Epithelial cell of proximal tubule (primary cell): ENCODE measurements at places on chromosomes 3 and 15. TPM values are rescaled to one million over a fixed set of nuclear protein-coding genes. Genes with fewer than 3 reads are reported as not detected.

Gene ZPLD1
- 0.07 and 0.69 TPM in 2 replicates for total RNA-seq

GRCh38 chr3:46699676-46700523 is 1.3 kb upstream of the TMIE start:
- no peak for DNase-seq

- DNase-seq, result no peak
These were observed 13.5 kb downstream of the MRPS11 start for GRCh38 chr15:88480981-88481380.

Gene CCK
- 0.63 TPM in 1 of 2 replicates, not detected in the other for total RNA-seq

Gene BRK1
- total RNA-seq, result 97.2 and 176 TPM in 2 replicates

- DNase-seq, result no peak
These were observed 59.9 kb downstream of the CD47 start for GRCh38 chr3:108030960-108031359.

Gene KBTBD13
- not detected in 2 replicates for total RNA-seq

DNA sequence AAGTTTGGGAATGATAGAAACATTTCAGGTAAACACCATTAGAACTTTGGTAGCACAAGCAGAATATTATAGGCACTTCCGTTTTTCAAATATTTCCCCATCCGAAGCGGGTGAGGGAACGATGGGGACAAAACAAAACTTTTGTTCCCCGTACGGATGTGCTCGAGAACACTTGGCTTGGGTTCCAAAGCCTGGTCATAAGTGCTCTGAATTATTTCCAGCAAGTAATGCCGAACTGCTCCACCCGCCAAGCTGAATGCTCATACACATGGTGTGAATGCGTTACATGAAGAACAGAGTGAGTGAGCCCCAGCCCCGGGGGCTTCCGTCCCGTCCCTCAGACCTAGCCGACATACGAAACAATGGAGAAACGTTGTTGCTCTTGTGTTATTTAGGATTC is 438.2 kb upstream of the ARRDC4 start:
- DNase-seq, result no peak

GRCh38 chr3:39098473-39099000 is 8.9 kb downstream of the GORASP1 start:
- DNase-seq, result no peak

DNA sequence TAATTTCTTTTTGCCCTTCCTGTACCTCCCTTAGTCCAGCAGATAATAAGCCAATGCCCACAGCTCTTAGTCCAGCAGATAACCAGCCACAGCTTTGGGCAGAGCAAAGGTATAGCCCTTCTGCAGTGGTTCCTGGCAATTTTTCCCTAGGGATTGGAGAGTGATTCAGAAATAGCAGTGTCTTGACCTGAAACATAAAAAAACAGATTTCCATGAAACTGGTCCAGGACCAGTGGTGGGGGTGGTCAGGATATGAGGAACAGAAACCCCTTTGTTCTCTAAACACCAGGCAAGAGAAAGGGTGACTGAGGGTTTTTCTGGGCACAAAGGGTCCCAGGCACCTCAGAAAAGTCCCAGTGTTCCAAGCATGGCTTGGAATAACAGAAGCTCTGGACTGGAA is 103.4 kb downstream of the ARRDC4 start:
- DNase-seq, result no peak

DNA sequence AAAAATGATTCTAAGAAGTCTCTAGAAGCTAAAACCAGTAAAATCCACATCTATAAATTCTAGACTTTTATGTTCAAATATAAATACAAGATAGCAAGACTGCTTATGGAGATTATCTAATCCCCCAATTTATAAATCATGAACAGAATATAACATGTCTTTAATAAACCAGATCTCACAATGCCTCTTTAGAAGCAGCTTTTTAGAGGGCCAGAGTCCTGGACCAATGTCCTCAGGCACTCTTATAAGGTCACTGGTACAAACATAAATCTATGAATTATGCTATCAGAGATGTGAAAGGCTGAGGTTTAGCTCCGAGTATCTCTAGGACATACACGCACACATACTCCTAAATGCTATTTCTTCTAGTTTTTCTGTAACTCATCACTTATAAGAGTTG is 78.3 kb downstream of the ADAM10 start:
- no peak for DNase-seq

Gene PIF1
- 23.3 and 27.6 TPM in 2 replicates for total RNA-seq

- no peak for DNase-seq
These were observed 264.3 kb downstream of the PLCL2 start for GRCh38 chr3:17149076-17149475.

GRCh38 chr15:88651136-88651732 is 12.4 kb downstream of the ISG20 start:
- DNase-seq, result no peak

DNA sequence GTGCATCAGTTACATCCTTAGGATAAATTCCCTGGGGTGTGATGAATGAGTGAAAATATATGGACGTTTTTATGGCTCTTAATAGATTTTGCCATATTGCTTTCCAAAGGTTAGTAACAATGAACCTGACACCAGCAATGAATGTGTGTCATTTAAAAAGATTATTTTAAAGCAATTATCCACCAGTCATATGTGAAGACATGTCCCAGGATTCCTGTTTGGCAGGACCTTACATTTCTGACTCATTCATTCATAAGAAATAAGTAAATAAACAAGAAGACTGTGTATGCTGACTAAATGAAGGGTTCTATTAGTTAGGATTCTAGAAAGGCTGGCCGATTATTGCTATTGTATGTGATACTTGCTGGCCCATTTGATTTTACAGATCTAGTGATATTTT is 201.5 kb downstream of the SOX2 start:
- DNase-seq, result no peak

DNA sequence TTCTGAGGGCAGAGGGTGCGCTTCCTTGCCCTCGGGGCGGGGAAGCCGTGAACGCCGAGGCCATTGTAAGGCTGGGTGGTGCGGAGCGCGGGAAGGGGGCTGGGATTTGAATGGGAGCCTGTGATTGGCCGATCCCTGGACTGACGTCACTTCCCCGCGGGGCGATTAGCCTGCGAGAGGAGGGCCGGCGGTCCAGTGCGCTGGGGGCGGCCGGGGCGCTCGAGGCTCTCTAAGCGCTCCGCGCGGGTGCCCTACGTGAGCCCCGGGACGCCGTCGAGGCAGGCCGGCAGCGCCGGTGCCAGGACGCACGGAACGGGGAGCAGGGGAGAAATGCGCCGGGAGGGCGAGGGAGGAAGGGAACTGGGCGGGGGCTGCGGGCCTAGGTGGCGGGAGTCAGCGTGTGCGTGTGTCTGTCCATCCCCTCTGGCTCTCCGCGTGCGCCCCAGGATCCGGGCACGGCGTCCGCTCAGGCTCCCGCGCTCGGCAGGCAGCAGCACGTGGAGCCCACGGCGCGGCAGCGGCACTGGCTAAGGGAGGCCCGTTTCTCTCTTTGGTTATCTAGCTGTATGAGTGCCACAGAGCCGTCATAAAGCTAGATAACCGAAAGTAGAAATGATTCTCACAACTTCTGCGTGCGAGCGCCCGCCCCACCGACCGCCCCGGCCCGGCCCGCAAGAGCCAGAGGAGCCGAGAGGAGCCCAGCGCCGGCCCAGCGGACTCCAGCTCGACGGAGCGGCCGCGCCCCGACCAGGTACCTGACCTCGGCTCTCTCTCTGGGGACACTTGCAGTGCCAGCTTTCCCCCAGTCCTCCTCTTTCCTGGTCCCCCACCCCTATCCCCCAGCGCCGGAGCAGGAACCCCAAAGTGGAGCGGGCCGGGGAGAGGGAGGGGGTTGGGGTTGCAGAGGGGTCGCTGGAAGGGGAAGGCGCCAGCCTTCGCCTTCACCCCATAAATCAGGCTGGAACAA is 33.1 kb upstream of the POLG start:
- DNase-seq, result no peak

GRCh38 chr3:60147249-60147950 is 1097.6 kb upstream of the CFAP20DC start:
- no peak for DNase-seq

Gene CCDC54
- total RNA-seq, result not detected in 2 replicates

Gene MUC4
- total RNA-seq, result 0.52 and 0.72 TPM in 2 replicates

DNA sequence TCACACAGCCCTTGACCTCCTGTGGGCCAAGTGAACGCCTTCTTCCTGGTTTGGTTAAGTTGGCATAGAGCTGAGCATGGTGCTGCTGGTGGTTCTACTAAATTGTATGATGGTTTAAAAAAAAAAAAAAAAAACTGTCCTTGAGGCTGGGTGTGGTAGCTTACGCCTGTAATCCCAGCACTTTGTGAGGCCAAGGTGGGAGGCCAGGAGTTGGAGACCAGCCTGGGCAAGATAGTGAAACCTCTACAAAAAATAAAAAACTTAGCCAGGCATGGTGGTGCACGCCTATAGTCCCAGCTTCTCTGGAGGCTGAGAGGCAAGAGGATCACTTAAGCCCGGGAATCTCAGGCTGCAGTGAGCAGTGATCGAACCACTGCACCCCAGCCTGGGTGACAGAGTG is 58.9 kb upstream of the FLNB start:
- DNase-seq, result no peak

GRCh38 chr3:65632414-65632813 is 406.3 kb downstream of the MAGI1 start:
- no peak for DNase-seq

GRCh38 chr3:197253238-197253947 is 45.0 kb downstream of the DLG1 start:
- DNase-seq, result no peak

Gene EPHA3
- 0.06 TPM in 1 of 2 replicates, not detected in the other for total RNA-seq

GRCh38 chr3:158974904-158975303 is 173.1 kb downstream of the MFSD1 start:
- no peak for DNase-seq

DNA sequence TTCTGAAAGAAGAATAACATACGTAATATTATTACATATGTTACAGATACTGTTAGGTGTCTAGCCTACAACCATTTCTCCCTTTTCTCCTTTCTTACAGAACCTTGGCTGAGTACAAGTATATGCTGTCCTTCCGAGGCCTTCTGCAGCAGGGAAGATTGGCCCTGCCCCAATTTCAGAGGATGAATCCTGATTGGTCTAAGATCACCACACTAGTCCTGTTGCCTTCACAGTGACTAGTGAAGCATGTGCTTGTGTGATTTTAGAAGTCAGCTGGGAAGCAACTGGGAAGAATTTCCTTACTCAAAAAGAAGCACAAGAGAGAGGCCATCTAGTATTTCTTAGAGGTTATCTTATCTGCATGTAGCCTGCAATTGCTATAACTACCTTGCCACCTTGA is 30.6 kb upstream of the MECOM start:
- peak; percentile 10 for DNase-seq

Gene CADM2
- not detected in 2 replicates for total RNA-seq

DNA sequence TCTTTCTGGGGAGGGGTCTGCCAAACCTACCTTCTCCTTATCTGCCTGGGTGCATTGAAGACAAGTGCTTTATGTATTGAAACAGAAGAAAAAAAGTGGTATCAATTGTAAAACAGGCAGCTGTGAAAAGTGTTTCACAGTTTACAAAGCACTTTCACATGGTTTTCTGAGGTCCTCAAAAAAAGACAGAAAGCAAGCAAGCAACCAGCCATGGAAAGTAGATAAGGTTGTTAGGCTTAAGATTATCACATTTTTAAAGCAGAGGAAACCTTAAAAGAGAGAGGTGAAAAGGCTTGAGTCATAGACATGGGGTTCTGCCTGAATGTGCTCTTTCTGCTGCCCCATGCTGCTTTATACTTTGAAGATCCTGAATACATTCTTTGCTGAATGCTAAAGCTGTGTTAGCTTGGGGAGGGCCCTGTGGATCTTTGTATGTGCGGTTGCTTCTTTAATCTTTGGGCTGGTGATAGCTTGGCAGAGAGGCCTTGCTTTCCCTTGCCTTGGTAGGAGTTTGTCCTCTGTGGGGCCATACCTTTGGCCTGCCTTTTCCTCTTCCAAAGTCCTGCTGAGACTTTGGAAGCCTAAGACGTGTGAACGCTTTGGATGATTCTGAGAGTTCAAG is 2.6 kb downstream of the SMAD3 start:
- DNase-seq, result no peak

DNA sequence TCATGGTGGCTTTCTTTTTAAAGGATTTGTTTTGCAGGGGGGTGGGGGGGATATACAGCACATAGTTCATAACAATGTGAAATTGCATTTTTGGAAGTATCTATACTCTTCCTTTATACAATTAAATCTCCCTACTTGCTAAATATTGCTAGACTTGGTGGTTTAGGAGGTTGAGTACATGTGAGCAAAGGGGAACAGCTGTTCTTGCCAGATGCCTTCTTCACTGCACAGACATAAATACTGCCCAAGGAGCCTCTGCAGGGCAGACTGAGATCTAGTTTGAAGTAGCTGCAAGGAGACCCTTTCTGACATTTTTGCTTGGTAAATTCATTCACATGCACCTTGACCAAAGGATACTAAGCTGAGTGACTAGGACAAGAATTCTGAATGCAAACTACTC is 228.6 kb upstream of the IL12A start:
- DNase-seq, result no peak

Gene UROC1
- not detected in 2 replicates for total RNA-seq

- DNase-seq, result no peak
These were observed 18.9 kb upstream of the LRRK1 start for GRCh38 chr15:100900136-100900794.

Gene OR5H1
- total RNA-seq, result not detected in 2 replicates

Gene SPINK8
- not detected in 2 replicates for total RNA-seq

GRCh38 chr3:43255662-43256061 is 30.7 kb upstream of the SNRK start:
- DNase-seq, result no peak

Gene PSTPIP1
- not detected in 2 replicates for total RNA-seq

Gene HGD
- total RNA-seq, result 5.9 and 18.1 TPM in 2 replicates

DNA sequence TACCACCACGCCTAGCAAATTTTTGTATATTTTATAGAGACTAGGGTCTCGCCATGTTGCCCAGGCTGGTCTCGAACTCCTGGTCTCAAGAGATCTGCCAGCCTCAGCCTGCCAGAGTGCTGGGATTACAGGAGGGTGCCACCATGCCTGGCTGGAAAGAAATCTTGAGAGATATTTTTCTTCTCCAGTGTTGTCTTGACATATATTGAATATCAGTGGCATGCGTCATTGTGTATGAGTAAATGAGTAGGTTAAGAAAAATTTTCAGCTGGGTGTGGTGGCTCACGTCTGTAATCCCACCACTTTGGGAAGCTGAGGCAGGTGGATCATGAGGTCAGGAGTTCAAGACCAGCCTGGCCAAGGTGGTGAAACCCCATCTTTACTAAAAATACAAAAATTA is 3.5 kb upstream of the PIF1 start:
- no peak for DNase-seq

DNA sequence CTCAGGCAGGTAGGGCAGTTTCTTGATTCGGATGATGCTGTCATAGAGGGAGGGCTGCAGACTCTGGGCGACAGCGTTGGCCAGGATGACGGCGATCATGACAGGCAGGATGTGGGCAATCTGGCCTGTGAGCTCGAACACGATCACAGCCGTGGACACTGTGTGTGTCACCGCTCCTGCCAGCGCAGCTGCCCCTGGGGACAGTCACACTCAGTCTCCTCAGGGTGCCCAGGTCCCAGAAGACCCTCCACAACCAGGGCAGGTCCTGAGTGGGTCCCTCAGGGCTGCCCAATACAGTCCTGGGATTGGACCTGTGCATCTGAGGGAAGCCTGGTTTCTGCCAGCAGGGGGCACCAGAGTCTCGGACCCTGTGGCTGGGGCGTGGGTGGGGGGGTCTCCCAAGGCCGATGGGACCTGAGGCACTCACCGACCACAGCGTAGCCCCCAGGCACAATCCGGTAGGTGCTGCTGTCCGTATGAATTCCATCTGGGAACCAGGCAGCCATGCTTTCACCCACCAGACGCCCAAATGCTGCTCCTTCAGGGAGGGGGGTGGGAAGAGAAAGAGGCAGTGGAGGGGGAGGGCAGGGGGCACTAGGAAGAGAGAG is 7.2 kb downstream of the CLCN2 start:
- no peak for DNase-seq

Gene HTR3E
- not detected in 2 replicates for total RNA-seq
